ENCODE measurements at places on chromosomes 5 and 9.

GRCh38 chr5:138850865-138851435 lies 24.2 kb downstream of the LRRTM2 start:
- no peak for ATAC-seq

GRCh38 chr5:140926443-140927227 lies 536 bp downstream of the PCDHAC1 start:
- ATAC-seq: peak; percentile 92

DNA sequence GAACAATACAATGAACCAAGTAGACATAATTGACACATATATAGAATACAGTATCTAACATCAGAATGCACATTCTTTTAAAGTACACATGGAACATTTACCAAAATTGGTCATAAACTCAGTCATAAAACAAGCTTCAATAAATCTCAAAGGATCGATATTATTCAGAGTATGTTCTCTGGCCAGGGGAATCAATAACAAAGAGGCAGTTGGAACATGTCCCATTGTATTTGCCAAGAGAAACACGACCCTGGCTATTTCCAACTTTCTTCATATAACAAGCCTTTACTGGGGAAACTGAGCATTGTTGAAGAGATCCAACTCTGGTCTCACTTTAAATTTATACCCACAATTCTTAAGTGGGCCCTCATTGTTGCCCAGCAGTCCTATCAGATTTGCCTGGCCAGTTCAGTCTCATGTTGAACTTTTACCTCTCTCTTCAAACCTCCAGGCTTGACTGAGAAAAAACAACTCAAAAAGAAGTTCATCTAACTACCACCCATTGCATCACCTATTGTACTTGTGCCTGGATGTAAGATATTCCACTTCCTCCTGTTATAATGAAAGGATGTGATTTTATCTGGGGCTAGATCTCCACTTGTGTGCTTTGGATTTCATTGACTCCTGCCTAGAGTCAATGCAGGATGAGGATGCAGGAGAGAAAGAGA lies 162.5 kb downstream of the HSPA4 start:
- ATAC-seq: no peak

DNA sequence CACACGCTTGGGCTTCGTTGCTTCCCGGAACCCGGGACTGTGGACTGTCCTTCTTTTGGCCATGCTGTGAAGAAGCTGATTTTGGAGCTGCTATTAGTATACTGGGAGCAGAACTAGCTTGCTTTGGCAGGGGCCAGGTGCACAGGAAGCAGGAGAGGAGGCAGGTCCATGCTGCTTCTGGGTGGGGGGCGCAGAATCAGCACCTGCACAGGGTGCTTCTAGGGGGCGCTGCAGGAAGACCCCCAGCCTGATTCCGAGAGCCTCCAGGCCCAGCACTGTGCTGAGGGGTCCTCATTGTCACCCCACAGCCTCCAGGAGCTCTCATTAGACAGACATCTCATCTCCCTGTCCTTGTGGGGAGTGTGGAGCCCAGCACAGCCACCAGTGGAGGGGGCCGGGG lies 252.6 kb upstream of the IRX4 start:
- ATAC-seq: no peak

- ATAC-seq: no peak
These were observed 127.6 kb downstream of the SLF1 start for GRCh38 chr5:94745786-94746730.

DNA sequence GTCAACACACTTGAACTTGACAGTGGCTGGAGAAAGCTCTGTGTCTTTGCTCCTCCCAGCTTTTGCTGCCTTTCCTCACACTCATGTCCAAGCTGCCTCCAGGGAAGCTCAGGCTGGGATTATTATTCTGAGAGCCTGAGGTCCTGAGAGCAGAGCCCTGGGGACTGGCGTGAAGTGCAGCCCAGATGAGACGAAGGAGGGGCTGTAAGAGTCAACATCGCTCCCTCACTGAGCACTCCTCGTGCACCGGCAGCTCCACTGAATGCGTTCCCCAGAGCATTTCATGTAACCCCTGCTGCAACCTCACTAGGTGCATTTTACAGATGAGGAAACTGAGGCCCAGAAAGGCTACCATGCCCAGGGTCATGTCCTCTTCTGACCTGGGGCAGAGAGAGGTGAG lies 63.5 kb upstream of the PHYKPL start:
- ATAC-seq: no peak

DNA sequence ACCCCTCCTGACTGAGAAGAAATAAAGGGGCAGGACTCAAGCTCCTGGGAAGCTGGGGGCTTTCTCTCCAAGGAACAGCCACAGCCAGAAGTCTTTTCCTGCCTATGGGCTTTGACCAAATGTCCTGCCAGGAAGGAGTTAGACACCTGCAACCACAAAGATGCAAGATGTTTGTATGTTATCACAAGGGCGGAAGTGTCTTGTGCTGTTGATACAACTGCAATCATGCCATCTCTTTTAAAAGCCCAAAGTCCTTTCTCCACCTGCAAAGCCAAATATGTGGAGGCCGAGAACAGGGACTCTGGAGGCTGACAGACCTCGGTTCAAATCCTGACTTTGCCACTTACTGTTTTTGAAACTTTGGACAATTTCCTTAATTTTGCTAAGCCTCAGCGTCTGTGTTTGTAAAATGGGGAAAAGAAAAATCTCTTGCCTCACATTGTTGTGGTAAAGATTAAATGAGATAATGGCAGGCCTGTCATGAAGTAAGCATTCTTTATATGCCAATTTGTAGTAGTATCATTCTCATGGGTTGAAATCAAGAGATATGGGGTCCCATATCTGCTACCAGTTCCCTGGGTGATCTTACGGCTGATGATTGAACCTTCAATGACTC lies 17.0 kb downstream of the HRH2 start:
- no peak for ATAC-seq

All from gastroesophageal sphincter (tissue), 4 donors.